ENCODE measurements at places on chromosomes 16 and 17. TPM values are rescaled to one million over a fixed set of nuclear protein-coding genes. Genes with fewer than 3 reads are reported as not detected.

Gene TMC7
- 0.50 TPM for total RNA-seq

Gene CTRL
- total RNA-seq = 0.33 TPM

Gene STAT5A
- total RNA-seq = 8.1 TPM

Gene ARHGAP23
- 57.9 TPM for total RNA-seq

Gene RDM1
- 1.5 TPM for total RNA-seq

Gene PLEKHH3
- 14.6 TPM for total RNA-seq

Gene ALDH3A1
- total RNA-seq = not detected
